A549 treated with ZK216348 at 1 μM for 4 hours (cell line): ENCODE measurements at places on chromosomes 5 and 9. TPM values are rescaled to one million over a fixed set of nuclear protein-coding genes. Genes with fewer than 3 reads are reported as not detected.

Gene ARL14EPL
- total RNA-seq = 0.18 to 0.33 TPM (median 0.18 TPM) in 3 of 5 replicates, not detected in the others

Gene SH3PXD2B
- total RNA-seq = 12.4 to 18.8 TPM (median 17.8 TPM) in 5 replicates

Gene FSD1L
- total RNA-seq = 2.7 to 6.0 TPM (median 4.5 TPM) in 5 replicates

Gene RACK1
- 3,202 to 3,645 TPM (median 3,221 TPM) in 5 replicates for total RNA-seq

Gene NDOR1
- total RNA-seq = 7.4 to 20.8 TPM (median 16.2 TPM) in 5 replicates

Gene FABP6
- 0.45 to 1.6 TPM (median 1.1 TPM) in 5 replicates for total RNA-seq

Gene TAS2R1
- not detected in 5 replicates for total RNA-seq

Gene ATOX1
- 185 to 236 TPM (median 196 TPM) in 5 replicates for total RNA-seq

Gene C5orf52
- not detected in 5 replicates for total RNA-seq

Gene GAS1
- total RNA-seq = 0.08 to 0.22 TPM (median 0.16 TPM) in 4 of 5 replicates, not detected in the other

Gene PPIC
- 14.9 to 20.3 TPM (median 17.7 TPM) in 5 replicates for total RNA-seq

Gene MELK
- 62.8 to 89.4 TPM (median 75.8 TPM) in 5 replicates for total RNA-seq

Gene ARAP3
- 2.2 to 5.9 TPM (median 4.8 TPM) in 5 replicates for total RNA-seq

Gene TMEM252
- not detected in 5 replicates for total RNA-seq

Gene AMACR
- total RNA-seq = 14.0 to 17.7 TPM (median 16.9 TPM) in 5 replicates

Gene SERINC5
- total RNA-seq = 4.6 to 7.6 TPM (median 6.6 TPM) in 5 replicates

Gene MARVELD2
- total RNA-seq = 2.0 to 3.2 TPM (median 2.8 TPM) in 5 replicates

Gene FBN2
- total RNA-seq = 12.9 to 22.2 TPM (median 18.6 TPM) in 5 replicates

Gene GPX3
- total RNA-seq = 12.1 to 20.9 TPM (median 17.2 TPM) in 5 replicates
